Stimulated activated CD8-positive, alpha-beta memory T cell treated with anti-CD3 and anti-CD28 coated beads, Interleukin-4, amount 100 ng/mL, for 4 hours (primary cell): ENCODE measurements at places on chromosomes 3 and 15.

DNA sequence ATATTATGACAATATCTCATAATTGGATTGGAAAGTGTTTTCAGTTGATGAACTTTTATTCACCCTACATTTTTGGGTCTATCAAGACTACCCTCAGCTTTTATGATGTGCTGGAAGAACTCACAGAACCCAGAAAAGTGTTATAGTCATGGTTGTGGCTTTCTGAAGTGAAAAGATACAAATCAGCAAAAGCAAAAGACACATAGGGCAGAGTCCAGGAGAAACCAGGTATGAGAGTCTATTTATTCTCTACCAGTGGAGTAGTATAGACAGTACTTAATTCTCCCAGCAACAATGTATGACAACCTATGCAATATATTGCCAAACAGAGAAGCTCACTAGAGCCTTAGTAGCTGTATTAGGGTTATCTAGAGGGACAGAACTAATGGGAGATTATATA lies 280.4 kb upstream of the TTC14 start:
- no peak for DNase-seq

DNA sequence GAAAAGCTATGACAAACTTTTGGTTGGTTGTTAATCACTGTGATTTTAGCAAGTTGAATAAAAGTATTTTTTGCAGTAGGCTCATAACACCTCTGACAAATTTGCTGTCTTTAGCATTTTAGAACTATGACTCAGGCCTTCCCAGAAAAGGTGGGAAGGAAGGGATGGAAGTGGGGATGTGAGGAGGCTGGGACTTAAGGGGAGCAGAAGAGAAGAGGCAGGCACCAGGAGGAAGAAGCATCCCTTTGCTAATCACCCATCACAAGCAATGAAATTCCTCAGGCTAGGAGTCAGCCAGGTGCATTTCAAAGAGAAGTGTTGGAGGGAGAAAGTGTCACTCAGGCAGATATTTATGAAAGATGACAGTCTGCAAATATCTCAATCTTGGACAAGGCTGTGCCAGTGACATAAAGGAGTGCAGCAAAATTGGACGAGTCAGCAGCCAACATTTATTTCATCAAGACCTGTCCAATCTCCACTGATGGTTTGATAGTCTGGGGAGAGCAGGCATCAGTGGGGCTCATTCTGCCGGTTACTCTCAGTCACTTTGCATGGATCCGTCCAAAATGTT lies 337.3 kb upstream of the ARRDC4 start:
- DNase-seq: no peak

DNA sequence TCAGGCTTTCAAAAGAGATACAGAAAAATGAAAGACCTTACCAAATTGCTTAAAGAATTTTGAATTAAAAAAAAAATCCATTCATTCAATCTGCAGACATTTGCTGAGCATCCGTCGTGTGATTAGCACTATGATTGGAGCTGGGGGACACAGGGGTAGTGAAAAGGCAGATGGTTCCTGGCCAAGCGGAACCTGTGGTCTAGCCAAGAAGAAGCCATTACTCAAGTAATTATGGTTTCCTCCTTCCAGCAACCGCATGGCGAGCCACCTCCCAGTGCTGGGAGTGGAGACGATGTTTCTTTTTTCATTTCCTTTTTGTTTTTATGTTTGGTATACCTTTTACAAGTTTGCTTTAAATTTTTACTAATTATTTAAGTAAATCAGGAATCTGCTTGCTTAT lies 140.2 kb downstream of the CACNA2D3 start:
- no peak for DNase-seq

- peak; percentile 67 for DNase-seq
These were observed 8.1 kb downstream of the PPM1M start for GRCh38 chr3:52253314-52254304.

GRCh38 chr3:177601152-177601551 lies 403.9 kb upstream of the TBL1XR1 start:
- DNase-seq: no peak

GRCh38 chr3:194269610-194270145 lies 81.5 kb downstream of the CPN2 start:
- no peak for DNase-seq

DNA sequence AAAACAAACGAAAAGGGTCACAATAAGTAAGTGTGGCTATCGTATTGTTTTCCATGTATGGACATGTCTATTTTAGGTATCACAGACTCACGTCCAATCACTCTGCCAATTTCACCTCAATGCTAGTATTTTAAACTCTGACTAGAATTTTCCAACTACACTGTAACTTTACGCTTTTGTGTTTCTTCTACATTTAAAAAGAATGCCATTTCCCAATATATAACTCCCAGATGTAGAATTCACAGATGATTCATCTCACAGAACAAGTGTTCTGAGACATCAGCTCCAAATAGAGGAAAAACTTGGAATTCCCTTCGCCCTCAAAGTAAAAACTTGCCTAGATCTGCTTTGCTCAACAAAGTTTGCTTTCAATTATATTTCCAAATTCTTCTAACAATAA lies 14.2 kb downstream of the LRIG1 start:
- DNase-seq: no peak

GRCh38 chr15:39920510-39921273 lies 626 bp upstream of the GPR176 start:
- DNase-seq: peak; percentile 75

DNA sequence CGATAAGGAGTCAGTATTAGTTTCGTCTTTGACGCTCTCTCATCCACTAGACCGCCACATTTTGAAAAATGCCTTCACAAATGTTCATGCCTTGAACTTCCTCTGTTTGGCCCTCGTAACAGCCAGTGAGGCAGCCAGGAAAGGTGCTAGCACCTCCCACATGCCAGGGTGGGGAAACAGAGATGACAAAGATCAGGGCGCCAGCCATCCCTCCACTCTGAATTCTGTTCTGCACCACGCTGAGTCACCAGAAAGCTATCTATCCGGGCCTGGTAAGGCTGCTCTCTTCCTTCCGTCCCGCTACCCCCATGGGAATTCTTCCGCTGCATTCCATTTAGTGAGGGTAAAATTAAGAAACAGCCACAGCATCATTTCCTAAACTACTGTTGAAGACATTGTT lies 31.3 kb upstream of the BCL2L10 start:
- DNase-seq: no peak

- DNase-seq: no peak
These were observed 64.8 kb upstream of the HEG1 start for GRCh38 chr3:125120379-125121122.

DNA sequence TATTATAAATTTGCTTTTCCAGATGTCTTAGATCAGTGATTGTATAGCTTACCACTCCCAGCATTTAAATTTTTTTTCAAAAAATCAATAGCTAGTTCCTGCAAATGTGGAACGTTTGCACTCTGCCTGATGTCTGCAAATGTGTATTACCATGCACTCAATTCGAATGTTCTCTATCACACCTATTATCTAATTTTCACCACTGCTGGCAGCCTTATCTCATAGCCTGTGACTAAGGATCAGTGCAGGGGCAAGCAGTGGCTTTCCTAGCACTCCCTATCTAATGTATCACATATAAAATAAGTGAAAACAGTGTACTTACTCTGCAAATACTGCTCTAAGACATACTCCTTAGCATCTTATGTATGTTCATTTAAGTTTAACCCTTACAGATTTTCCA lies 196.3 kb upstream of the PLSCR5 start:
- DNase-seq: no peak

DNA sequence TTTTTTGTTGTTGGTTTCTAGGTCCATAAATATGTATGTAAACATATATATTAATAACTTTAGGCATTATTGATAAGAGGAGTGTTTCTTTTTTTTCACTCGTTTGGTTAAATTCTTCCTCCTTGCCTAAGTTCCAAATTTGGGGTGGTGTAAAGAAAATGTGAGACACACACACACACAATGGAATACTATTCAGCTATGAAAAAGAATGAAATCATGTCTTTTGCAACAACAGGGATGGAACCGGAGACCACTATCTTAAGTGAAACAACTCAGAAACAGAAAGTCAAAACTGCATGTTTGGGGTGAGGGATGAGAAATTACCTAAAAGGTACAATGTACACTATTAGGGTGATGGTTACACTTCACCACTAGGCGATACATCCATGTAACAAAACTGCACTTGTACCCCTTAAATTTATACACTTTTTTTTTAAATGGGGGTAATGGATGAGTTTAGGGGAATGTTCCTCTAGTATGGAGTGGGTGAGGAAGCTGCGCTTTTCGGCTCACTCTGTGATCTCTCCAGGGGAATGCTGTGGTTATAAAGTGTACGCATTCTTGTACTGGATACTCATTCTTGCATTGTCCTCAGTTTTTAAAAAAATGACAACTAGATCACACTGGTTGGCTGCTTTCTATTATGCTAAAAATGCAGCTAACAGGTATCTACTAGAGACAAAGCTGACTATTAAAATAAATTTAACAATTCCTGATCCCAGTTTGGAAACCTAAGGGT lies 50.8 kb upstream of the PPARG start:
- DNase-seq: no peak

DNA sequence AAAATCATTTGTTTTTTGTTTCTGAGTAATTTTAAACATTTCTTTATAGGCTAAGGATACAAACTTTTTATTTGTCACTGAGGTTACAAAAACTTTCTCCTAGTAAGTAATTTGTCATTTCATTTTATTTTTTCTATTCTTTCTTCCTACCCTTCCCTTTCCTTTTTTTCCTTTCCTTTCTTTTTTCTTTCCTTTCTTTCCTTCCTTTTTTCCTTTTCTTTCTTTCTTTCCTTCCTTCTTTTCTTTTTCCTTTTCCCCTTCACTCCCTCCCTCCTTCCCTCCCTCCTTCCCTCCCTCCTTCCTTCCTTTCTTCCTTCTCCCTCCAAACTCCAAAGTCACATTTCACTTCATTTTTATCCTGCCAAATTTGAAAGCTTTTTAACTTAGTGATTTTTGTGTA lies 115.1 kb upstream of the FAN1 start:
- no peak for DNase-seq

DNA sequence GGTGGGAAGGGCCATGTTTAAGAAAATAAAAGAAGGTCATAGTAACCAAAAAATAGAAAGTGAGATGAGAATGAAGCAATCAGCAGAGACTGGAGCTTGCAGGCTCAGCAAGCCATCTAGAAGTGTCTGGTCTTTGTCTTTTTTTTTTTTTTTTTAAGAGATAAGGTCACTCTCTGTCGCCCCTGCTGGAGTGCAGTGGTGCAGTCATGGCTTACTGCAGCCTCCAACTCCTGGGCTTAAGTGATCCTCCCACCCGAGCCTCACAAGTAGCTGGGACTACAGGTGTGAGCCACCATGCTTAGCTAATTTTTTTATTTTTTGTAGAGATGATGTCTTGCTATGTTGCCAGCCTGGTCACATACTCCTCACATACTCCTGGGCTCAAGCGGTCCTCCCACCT lies 36.2 kb downstream of the GXYLT2 start:
- DNase-seq: no peak

GRCh38 chr3:53709860-53710674 lies 136.2 kb downstream of the CHDH start:
- peak; percentile 18 for DNase-seq

DNA sequence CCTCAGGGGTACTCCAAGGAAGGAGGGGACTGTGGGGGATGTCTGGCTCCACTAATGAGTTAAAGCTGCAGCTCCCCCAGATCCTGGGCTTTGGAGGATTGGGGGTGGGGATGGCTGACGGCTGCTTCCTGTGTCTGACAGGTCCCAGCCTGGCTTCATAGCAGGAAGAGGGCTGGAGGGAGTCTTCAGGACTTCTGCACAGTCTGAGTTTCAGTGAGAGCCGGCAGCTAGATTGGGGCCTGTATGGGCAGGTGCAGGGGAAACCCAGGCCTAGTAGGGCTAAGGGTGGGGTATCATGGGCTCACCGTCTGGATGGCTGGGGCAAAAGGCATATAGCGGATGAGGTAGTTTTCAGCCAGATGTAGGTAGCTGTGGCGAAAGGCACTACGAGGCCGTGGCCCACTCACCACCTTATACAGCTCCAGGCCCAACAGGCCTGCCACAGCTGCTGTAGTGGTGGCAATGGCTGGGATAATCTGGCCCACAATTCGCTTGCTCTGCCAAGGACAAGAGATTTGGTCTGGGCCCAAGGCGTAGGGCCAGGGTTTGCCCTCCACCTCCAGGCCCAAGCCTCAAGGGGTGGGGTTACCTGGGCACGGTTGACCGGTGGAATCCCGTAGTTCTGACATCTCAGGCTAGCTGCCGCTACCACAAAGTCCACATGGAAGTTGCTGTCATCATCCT lies 4.5 kb downstream of the INKA1 start:
- no peak for DNase-seq

DNA sequence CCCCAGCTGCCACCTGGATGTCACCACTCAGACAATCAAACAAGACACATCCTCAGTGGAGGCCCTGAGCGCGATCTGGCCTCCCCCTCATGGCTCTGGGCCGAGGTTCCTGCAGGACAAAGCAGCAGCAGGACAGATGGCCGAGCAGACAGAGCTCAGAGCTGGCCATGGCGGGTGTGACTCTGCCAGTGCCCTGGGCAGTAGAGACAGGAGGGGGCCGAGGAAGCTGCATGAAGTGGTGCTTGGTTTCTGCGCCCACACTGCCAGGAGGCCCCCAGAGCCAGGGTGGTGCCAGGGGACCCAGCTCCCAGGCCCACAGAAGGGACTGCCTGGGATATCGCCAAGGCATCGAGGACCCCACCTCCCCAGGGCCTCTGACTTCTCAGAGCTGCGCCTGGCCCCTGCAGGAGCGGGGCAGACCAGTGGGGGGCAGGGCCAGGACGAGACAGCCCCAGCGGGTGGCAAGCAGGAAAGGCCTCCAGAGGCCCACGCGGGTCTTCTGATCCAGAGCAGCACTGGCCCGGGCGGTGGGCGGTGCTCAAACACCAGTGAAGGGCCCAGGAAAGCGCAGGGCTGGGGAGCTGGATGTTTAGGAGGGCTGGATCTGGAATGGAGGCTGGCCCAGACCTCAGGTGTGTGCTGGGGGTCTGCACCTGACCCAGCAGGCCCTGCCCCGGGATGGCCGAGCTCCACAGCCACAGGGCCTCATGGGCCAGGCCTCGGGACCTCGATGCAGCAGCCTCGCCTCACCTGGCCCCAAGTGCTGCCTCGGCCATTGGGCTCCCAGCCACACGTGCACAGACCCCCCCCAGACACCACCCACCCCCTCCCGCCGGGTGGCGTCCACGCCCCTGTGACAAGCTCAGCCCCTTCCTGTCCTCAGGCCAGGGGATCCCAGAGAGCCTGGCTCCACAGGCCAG lies 76.0 kb downstream of the GOLGA8G start:
- DNase-seq: no peak

DNA sequence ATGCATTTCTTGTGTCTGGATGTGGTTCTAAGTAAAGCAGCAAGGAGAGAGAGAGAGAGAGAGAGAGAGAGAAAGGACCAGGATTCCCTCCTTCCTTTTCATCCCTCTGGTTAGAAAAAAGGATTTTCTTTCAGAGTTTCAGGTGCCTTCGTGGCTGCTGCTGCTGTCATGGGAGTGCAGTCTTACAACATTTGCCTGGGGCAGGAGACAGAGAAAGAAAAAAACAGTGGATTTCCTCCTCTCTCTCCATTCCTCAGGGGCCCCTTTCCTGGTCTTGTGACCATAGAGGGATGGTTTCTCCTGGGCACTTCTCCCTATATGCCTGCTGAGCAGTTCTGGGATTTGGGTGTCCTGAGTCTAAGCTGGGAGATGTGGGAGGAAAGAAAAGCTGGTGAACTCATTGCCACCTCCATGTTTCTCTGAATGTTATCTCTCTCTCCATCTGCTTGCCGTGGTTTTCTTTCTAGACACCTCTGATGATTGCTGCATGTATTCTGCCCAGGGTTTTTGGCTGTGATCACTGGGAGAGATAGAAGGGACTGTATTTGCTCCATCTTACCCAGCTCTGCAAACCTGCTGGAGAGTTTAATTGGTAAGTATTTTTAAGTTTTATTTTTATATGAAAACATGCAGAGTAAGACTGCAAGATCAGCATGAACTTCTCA lies 142.4 kb upstream of the RGMA start:
- DNase-seq: no peak

GRCh38 chr15:29805043-29805707 lies 17.1 kb downstream of the TJP1 start:
- no peak for DNase-seq
